DMS79 (cell line): ENCODE measurements at places on chromosomes 6 and 20.

DNA sequence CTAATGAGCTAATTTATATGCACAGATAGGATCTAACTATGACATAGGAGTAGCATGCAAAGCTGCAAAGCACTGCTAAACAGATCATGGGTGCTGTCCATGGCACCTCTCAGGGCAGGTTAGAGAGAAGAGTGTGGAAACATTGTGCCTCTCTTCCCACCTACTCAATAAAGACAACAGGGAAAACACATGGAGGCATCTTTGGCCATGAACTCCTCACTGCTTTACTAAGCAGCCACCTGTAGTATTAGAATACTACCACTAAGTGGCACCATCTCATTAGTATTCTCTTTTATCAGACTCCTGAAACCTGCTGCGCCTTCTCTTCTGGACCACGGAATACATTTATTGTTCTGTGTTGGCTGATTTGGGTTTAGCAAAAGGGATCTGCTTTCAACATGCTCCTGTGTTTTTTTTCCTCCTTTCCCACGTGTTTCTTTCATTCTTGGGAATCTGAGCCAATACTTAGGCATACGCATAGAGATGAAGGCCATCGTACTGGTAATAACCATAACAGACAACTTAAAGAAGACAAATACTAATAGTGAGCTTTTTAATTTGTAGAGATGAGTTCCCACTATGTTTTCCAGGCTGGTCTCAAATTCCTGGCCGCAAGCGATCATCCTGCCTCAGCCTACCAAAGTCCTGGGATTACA, 9.4 kb upstream of the HDDC2 start:
- peak; percentile 28 for DNase-seq

DNA sequence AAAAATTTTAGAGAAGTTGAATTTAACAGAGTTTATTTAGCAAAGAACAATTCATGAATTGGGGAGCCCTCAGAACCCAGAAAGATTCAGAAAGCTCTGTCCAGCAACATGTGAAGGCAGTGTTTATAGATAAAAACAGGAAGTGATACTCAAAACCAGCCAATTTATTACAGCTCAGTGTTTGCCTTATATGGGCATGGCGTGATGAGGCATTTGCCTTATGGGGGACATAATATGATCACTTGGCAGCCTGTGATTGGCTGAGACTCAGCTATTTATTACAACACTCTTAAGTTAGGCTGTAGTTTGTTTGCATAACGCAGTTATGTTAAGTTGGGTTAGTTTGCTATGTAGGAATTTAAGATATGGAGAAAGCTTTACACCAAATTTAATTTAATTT, 11.5 kb downstream of the HLA-DPA1 start:
- DNase-seq, result no peak

- no peak for DNase-seq
Measured at GRCh38 chr6:166313255-166314070, 5.3 kb upstream of the PRR18 start.

GRCh38 chr20:37686762-37687477, 6.9 kb upstream of the CTNNBL1 start:
- DNase-seq, result no peak

GRCh38 chr20:48723308-48724264, 104.2 kb downstream of the PREX1 start:
- DNase-seq, result no peak

DNA sequence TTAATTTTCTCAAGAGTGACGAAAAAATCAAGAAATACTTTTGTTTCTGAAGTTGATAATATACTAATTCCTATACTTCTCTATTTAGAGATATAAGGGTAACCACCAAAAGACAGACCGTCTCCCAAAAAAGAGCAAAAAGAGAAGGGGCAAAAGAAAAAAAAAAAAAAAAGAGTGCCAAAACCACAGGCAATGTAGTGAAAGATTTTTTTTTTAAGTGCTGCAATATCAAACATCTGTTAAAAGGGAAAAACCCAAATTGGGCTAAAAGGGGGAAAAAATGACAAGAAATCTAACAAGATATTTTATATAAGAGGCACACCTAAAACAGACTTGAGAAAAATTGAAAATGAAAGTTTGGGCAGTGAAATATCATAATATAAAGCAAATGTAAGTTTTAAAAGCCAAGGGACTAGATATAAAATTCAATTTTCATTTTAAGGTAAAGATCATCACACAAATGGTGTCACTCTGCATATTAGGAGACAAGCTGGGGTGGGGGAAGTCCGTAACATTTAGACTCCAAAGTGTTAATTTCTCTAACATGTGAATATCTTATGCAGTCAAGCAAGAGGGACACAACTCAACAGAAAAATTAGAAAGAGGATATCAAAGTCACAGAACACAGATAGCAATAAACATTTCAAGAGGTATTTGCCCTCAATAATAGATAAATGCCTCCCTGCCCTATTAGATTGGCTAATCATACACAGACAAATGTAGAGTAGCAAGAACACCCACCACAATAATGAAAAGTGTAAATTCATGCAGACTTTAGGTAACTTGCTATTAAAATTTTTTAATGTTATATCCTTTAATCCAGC, 9.1 kb downstream of the C6orf52 start:
- DNase-seq, result no peak

- DNase-seq, result no peak
Measured at GRCh38 chr6:43916924-43917877, 147.2 kb downstream of the VEGFA start.

DNA sequence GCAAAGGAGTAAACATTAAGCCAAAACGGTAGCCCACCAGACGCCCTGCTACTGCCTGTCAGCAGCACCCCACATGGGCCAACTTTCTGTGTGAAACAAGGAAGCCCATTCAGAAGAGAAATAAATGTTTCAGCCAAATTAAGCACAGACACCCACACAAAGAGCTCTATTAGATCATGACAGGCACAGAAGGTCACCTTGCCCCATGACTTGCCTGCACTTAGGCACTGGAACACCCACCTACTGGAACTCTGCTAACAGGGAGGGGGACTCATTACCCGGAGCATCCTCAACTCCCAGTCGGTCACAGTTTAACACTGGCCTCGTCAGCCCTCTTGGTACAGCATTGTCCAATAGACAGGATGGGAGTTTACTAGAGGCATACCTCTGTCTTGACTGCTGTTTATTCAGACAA, 31.8 kb downstream of the GFOD1 start:
- no peak for DNase-seq

- DNase-seq, result no peak
Measured at GRCh38 chr20:14698125-14698524, 360.7 kb upstream of the FLRT3 start.
